ENCODE measurements at places on chromosomes 7 and 10.
A peak's percentile ranks its signal among the peaks of the same experiment; 100 is the strongest.

DNA sequence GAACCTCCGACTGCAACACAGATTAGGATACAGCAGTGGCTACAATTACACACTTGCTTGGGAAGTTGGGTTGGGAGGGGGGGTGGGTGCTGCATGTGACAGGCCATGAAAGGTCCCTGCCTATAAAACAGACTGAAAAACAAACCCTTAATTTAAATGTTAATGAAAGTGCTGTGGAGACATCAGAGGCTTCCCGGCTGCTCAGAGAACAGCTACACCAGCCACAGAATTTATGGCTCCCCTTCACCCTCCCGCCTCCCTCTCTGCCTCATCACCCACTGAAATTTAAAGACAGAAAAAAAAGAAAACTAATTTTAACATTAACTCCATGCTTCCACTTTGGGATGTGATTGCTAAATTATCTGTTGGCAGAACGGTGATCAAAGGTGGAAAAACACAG is 34.7 kb downstream of the FBXW4 start:
- no peak for DNase-seq

DNA sequence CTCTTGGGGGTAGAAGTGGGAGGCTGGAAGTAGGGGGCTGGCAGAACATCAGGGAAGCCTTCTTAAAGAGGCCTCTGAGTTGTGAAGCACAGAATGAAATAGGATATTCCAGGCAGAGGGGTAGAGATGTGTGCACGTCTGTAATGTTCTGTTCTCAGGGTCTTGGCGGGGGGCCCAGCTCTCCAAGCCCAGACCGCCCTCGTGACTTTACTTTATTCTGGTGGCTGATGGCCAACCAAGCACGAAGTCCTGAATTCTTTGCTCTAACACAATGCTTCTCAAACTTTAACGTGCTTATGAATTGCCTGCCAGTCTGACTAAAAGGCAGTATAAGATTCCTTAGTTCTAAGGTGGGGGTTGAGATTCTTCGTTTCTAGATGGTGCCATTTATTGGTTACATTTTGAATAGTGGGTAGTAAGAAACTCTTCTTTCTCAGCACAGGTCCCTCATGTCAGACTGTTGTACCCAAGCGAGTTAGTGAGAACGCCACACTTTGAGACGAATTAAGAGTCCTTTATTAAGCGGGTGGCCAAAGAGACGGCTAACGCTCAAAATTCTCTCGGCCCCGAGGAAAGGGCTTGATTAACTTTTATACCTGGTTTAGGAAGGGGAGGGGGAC is 8.2 kb downstream of the PRXL2A start:
- peak; percentile 57 for DNase-seq

GRCh38 chr10:6229746-6230145 is 27.0 kb downstream of the PFKFB3 start:
- no peak for DNase-seq

- no peak for DNase-seq
Observed at GRCh38 chr7:150631084-150631826, 930 bp downstream of the GIMAP6 start.

GRCh38 chr10:132537684-132538001 is at the start of gene INPP5A:
Gene INPP5A (plus strand): TSS chr10:132537787. CDS start chr10:132538097, 310 bp downstream.
- DNase-seq: no peak

DNA sequence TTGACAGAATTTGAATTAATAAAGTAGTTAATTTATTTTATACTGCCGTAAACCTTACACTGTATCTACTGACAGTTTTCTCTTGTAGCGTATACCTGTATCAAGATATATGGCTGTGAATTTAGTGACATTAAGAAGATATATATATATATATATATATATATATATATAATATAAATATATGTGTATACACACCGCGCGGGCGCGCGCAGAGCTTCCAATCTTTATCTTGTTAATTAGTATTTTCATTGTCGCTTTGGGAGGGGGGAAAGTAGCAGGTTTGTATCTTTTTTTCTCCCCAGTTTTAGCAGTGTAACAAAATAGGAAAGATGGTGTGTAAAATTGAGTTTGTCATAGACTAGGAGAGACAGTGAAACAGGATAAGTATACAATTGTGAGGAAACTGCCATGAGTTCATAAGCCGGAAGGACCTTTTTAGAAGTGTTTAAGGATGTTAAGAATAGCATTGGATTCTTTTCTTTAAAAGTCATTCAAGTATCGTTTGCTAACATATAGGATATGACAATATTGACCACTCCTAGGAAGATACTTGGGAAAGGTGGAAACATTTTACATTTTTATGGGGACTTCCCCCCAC is 2.0 kb downstream of the PLEKHA1 start:
- DNase-seq: no peak

GRCh38 chr7:143504215-143504936 is 26.7 kb downstream of the TAS2R41 start:
- DNase-seq: peak; percentile 23

DNA sequence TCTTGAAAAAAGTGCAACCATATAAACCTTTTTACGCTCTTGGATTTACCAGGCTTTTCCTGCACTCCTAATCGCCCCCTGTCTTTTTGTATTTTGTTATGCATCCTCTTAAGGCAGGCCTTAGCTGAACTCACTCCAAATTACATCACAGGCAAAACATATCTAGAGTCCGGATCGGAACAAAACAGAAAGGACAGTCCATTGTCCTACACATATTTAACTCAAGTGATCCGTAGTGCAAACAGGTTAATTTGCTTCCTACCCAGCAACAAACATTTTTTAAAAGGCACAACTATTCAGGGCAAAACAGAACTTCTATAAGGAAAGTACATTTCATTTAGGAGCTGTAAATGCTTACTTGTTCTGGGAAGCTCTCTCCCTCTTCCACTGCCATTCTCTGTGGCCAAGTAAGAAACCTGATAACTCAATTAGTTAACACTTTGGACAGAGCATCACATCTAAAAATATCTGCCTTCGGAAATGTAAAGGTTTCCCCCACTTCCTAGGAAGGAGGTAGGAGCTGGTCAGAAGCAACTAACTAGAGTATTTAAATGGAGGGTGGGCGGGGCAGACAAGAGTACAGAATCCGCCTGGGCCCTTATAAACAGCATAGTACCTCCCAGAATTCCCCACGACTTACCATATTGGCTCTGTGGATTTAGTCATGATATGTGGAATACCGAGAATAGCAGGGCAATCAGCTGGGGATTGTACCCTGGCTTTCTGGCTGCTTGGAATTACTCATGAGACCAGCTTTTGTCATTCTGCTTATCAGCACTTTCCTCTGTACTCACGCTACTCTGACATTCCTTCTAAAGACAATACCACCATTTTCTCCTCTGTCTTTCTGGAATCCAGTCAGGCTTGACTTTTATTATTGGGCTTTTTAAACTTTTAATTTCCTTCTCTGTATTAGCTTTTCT is 89.5 kb downstream of the ANK3 start:
- peak; percentile 73 for DNase-seq

GRCh38 chr7:1912593-1913465 is 242.8 kb downstream of the ELFN1 start:
- DNase-seq: peak; percentile 93

DNA sequence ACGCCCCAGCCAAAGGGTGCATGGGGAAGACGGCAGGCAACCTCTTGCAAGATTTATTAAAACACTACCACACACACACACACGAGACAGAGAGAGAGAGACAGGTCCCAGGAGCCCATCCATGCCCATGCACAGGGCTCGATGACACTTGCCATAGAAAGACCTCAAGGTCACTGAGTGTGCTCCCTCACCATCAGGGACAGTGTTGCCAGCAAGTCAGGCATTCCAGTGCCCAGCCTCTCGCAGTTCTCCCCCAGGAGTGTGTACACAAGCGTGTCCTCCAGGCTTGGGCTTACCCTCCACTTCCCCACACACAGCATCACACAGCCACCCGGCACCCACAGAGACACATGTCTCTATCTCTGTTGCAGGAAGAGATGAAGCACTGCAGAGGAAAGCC is 46.8 kb upstream of the SLF2 start:
- DNase-seq: no peak

DNA sequence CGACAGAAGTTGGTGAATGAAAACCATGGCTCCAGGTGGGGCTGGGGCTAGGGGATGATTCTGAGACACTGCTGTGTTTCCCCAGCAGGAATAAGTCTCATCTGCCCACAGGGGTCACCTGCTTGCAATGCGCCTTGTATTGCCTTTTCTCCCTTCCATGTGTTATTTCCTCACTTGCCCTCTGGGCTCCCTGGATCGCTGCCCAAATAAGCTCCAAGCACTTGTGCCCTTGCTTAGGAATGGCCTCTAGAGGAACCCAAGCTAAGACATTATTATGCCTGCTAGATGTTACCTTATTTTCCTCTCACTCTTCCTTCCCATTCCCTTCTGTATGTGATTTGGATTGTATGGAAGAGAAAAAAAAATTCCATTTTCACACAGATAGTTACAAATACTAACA is 24.8 kb upstream of the PLPP4 start:
- DNase-seq: no peak

- no peak for DNase-seq
Observed at GRCh38 chr7:1563981-1564602, 5.7 kb downstream of the PSMG3 start.

GRCh38 chr7:132100981-132101380 is 475.3 kb downstream of the PLXNA4 start:
- no peak for DNase-seq

- DNase-seq: no peak
Observed at GRCh38 chr7:74515276-74515675, 61.6 kb downstream of the GTF2IRD1 start.

GRCh38 chr7:70539205-70539604 is 592.7 kb upstream of the GALNT17 start:
- no peak for DNase-seq

DNA sequence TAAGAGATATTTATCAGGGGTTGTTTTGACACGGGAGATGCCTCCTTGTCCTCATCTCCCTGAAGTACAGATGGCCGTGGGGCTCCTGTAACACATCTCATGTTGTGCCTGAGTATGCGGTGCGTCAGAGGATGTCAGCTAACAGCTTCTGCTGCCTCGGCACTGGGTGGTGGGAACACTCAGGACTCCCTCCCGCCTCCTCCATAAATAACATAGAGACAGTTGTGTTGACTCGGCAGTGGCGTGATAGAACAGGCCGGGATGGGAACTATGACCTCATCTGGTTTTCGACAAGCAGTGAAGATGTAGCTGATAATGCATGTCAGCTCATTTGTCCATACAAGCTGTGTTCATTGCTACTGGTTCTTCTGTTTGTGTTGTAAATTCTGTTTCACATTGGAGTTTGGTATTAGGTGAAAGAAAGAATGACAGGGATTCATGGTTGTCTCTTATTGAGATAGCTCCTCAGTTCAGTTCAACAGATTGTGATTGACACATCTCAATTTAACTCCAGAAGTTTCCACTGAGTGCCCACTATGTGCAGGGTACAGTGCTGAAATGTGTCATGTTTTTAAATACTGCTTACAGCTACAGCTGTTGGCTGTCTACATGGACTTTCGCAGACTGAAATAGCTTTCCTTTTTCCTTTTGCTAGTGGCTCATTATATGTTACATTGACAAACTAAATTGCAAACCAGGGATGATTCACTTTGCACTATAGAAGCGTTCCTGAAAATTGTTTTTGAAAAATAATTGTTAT is 87.4 kb downstream of the CHN2 start:
- DNase-seq: peak; percentile 77

DNA sequence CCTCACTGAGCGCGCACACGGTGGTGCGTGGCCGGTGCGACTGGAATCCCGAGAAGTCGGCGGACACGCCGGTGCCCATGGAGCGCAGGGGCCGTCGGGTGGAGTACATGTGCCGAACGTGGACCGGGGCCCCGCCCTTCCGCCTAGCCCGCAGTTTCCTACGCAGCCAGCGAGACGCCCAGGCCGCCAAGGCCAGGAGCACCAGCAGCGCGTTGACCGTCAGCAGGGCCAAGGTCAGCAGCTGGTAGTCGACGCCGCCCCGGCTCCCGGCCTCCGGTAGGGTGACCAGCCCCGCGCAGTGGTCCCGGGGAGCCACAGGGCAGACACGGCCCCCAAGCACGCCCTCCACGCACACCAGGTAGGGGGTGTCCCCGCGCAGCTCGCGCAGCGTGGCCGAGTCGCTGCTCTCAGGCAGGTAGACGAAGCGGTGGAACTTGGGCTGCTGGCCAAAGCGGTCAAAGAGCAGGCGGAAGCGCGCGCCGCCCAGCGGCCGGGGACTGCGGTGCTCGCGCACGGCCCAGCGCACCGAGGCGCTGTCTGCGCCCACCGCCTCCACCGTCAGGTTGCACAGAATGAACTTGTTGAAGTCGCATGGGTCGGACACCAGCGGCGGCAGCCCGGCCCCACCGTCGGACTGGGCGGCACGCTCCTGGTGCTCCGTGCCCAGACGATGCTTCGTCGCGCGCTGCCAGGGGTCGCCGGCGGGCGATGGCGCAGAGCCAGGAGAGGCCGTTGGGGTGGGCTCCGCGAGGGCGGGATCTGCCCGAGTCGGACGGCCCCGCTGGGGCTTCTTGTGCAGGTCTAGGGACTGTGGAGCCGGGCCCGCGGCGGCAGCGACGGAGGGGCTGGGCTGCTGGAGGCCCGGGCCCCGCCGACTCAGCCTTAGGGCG is 2.2 kb downstream of the TRIL start:
- DNase-seq: peak; percentile 61

GRCh38 chr10:17609523-17610079 is 7.6 kb downstream of the HACD1 start:
- DNase-seq: no peak

- peak; percentile 65 for DNase-seq
Observed at GRCh38 chr10:65313406-65313805, 1612.4 kb upstream of the LRRTM3 start.

- DNase-seq: no peak
Observed at GRCh38 chr10:5968681-5969453, 8.5 kb downstream of the IL15RA start.

GRCh38 chr7:77349141-77349540 is 67.0 kb downstream of the GSAP start:
- no peak for DNase-seq

DNA sequence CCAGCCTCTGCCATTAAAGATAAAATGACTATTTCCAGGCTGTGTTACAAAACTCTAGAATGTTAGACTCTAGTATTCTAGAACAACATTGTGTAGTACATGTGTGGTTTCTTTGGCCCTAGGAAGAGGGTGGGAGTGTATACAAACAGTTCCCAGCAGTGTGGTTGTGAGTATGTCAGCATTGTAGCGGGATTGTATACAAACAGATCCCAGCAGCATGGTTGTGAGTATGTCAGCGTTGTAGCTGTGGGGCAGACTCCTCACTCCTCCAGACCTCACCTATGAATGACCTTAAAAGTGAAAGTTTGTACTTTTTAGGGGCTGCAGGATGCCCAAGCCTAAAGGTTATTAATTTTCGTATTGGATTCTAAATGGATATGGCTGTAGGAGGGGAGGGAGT is 6.9 kb upstream of the ACSL5 start:
- DNase-seq: no peak

DNA sequence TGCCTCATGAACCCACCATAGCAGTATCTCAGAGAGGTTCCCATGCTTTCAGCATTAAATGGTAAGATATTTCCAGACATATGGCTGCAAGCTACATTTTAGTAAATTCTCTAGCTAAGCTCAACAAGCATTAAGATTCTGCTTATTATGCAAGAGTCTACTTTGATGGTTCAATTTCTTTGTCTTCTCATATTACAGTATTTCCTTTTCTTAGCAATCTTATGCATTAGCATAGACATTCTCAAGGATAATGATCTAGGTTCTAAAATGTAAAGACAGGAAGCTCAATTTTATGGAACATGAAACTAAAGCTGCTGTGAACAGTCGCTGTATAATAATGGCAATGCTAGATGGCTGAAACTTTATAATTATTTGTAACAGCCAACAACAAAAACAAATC is 39.2 kb downstream of the MEOX2 start:
- no peak for DNase-seq
